ENCODE measurements at places on chromosomes 7 and 10.

DNA sequence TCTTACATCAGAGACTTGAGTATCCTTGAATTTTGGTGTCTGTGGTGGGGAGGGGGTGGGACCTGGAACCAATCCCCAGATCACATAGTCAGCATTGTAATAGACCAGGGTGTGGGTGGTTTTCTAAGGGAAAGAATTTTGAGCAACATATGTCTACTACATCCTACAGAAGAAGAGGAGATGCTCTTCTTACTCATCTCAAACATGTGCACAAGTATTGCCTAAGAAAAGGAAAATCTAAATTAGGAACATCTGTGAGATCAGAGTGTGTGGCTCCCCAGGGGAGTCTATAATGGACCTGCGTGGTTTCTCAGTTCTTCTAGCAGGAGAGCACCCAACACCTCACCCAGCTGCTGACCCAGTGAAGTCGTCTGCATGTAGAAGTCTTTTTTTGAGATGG is 148.8 kb downstream of the CCDC3 start:
- no peak overlapping the region for H3K27ac ChIP-seq
- no peak overlapping the region for H3K4me3 ChIP-seq
- no peak for DNase-seq
- H3K4me1 ChIP-seq, result peaks cover 11% of the 10 kb centered on the region
- no peaks in the 10 kb centered on the region for H3K36me3 ChIP-seq
- H3K27me3 ChIP-seq, result peaks cover 20% of the 10 kb centered on the region

GRCh38 chr7:3112479-3113134 is 68.9 kb upstream of the CARD11 start:
- no peak for DNase-seq
- peak overlapping the region; percentile 39 for H3K27ac ChIP-seq
- H3K4me3 ChIP-seq, result no peak overlapping the region
- H3K36me3 ChIP-seq, result no peaks in the 10 kb centered on the region
- H3K4me1 ChIP-seq, result peaks cover 23% of the 10 kb centered on the region

DNA sequence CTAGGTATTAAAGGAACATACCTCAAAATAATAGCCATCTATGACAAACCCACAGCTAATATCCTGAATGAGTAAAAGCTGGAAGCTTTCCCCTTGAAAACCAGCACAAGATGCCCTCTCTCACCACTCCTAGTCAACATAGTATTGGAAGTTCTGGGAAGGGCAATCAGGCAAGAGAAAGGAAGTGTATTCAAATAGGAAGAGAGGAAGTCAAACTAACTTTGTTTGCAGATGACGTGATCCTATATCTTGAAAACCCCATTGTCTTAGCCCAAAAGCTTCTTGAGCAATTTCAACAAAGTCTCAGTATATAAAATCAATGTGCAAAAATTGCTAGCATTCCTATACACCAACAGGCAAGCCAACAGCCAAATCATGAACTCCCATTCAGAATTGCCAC is 131.3 kb downstream of the FANK1 start:
- H3K36me3 ChIP-seq, result peaks cover 8% of the 10 kb centered on the region
- no peaks in the 10 kb centered on the region for H3K4me1 ChIP-seq
- peaks cover 25% of the 10 kb centered on the region for H3K27me3 ChIP-seq
- no peak overlapping the region for H3K27ac ChIP-seq
- no peak for DNase-seq
- H3K4me3 ChIP-seq, result no peak overlapping the region

DNA sequence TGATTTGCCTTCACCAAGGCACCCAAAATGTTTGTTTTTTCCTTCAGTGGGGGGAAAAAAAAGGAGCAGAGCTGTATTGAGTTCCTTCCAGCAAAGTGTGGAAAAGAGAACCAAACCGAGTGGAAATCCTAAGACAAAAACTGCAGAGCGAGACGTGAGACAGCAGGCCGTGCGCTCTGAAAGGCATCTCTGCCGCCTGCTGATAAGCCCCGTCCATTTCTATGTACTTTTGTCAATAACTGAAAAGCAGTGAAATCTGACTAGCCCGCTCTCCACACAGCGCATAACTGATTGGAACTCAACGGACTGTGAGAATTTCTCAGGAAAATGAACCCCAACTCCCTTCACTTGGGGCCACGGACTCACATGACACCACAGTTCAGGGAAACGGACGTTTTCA is 83.2 kb downstream of the COBL start:
- peaks cover 8% of the 10 kb centered on the region for H3K27me3 ChIP-seq
- H3K27ac ChIP-seq, result no peak overlapping the region
- H3K36me3 ChIP-seq, result no peaks in the 10 kb centered on the region
- DNase-seq, result no peak
- no peaks in the 10 kb centered on the region for H3K4me1 ChIP-seq
- no peak overlapping the region for H3K4me3 ChIP-seq

GRCh38 chr7:26363465-26363864 is 71.8 kb downstream of the SNX10 start:
- H3K4me1 ChIP-seq, result peaks cover 13% of the 10 kb centered on the region
- DNase-seq, result no peak
- H3K36me3 ChIP-seq, result peaks cover 13% of the 10 kb centered on the region
- H3K27ac ChIP-seq, result no peak overlapping the region
- no peak overlapping the region for H3K4me3 ChIP-seq

DNA sequence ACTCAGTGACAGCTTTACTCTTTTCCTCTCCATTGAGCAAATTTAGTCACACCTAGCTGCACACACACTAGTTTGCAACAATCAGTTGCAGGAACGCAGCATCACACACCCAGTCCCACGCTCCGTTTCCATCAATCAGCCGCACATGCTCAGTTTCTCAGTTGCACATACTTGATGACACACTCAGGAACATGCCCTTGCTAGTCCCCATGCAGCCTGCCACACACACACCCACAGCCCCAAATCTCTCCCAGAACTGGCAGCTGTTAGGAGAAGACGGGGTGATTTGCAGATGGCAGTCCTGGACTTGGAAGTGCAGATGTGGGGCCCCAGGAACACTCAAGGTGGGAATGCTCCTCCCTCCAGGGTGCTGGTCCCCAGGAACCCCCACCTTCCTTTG is 7.7 kb downstream of the LBX1 start:
- H3K4me3 ChIP-seq, result no peak overlapping the region
- H3K27ac ChIP-seq, result no peak overlapping the region
- H3K36me3 ChIP-seq, result peaks cover under 1% of the 10 kb centered on the region
- DNase-seq, result no peak
- H3K27me3 ChIP-seq, result peaks cover 86% of the 10 kb centered on the region
- H3K4me1 ChIP-seq, result peaks cover 44% of the 10 kb centered on the region

DNA sequence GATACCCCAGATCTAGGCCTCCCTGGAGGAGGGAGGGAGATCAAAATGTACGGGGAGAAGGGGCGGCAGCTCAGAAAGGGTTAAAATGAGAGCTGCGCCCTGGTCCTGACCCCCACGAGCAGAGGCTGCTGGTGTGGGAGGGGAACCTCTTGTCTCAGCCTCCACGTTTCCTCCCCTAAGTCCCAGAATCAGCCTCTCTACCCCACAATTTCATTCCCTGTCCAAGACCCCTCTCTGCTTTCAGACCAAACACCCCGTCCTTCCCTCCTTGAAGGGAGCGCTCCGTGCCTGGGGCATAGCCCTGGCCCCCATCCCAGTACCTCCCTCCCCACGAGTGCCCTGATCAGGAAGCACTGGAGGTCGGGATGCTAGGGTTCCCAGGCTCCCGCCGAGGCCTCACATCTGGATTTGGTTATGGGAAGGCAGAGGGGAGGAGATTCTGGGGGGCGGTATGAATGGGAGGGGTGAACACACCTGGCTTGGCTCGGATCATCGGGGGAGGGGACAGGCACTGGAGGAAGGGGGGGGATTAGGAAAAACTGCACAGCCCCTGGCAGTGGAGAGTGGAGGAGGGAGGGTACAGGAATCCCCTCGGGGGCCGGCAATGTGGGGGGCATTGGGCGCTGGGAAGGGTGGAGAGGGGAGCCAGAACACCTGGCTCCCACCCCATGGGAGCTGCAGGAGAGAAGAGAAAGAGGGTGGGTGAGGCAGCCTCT is 2.7 kb downstream of the EPHB4 start:
- no peak for DNase-seq
- H3K4me1 ChIP-seq, result peaks cover 21% of the 10 kb centered on the region
- H3K27ac ChIP-seq, result no peak overlapping the region
- H3K36me3 ChIP-seq, result peaks cover 4% of the 10 kb centered on the region
- no peak overlapping the region for H3K4me3 ChIP-seq

GRCh38 chr7:157638563-157638962 is 301.8 kb downstream of the DNAJB6 start:
- no peak overlapping the region for H3K4me3 ChIP-seq
- DNase-seq, result no peak
- H3K27ac ChIP-seq, result no peak overlapping the region
- peaks cover 2% of the 10 kb centered on the region for H3K36me3 ChIP-seq

- H3K36me3 ChIP-seq, result no peaks in the 10 kb centered on the region
- no peak for DNase-seq
- no peak overlapping the region for H3K27ac ChIP-seq
- H3K27me3 ChIP-seq, result no peaks in the 10 kb centered on the region
- peaks cover 2% of the 10 kb centered on the region for H3K4me1 ChIP-seq
Measured at GRCh38 chr10:13758312-13758711, 171.5 kb downstream of the PRPF18 start.

DNA sequence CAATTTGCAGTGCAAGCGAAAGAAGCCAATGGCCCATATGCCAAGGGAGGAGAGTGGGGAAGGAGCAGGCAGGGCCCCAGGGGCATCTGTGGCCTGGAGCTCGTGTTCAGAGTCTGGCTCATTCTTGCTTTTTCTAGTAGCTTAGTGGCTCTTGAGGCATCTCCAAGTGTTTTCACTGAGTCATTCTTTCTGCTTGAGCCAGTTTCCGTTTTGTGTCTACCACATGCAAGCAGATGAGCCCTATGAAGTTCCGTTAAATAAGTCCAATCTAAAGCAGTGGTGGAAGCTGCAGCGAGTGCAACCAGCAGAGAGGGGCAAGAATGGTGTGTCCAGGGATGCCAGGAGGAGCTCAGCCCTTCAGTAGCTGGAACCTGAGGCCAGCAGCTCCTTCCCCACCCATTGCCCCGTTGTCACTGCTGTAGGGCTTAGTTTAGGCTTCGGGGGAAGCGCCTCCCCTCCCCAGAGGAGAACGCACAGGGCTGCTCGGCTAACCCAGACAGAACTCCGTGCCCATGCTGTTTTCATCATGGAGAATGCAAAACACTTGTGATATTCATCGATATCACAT is 57.4 kb upstream of the EBF3 start:
- H3K36me3 ChIP-seq, result no peaks in the 10 kb centered on the region
- H3K27me3 ChIP-seq, result peaks cover 5% of the 10 kb centered on the region
- no peak overlapping the region for H3K27ac ChIP-seq
- H3K4me3 ChIP-seq, result no peak overlapping the region
- no peak for DNase-seq
- no peaks in the 10 kb centered on the region for H3K4me1 ChIP-seq

GRCh38 chr10:105042906-105043552 is 401.9 kb downstream of the SORCS3 start:
- H3K36me3 ChIP-seq, result no peaks in the 10 kb centered on the region
- no peaks in the 10 kb centered on the region for H3K27me3 ChIP-seq
- no peak for DNase-seq
- no peaks in the 10 kb centered on the region for H3K4me1 ChIP-seq

DNA sequence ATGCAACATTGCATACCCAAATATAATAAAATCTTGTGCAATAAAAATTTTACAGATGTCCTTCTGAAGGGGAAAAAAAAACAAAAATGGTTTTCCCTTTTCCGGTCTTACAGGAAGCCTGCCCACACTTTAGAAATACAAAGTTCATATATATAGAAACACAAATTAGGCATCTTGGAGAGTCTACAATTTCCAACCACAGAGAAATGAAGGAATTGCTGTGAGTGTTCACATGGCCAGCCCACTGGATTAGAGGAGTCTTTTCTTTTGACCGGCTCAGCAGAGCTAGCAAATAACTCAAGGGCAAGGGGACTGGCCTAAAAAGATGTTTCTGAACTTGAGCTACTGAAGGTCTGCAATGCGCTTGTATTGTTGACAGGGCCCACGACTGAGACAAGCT is 92.4 kb downstream of the GLI3 start:
- peaks cover 18% of the 10 kb centered on the region for H3K27me3 ChIP-seq
- H3K4me3 ChIP-seq, result no peak overlapping the region
- no peak overlapping the region for H3K27ac ChIP-seq
- no peaks in the 10 kb centered on the region for H3K36me3 ChIP-seq

DNA sequence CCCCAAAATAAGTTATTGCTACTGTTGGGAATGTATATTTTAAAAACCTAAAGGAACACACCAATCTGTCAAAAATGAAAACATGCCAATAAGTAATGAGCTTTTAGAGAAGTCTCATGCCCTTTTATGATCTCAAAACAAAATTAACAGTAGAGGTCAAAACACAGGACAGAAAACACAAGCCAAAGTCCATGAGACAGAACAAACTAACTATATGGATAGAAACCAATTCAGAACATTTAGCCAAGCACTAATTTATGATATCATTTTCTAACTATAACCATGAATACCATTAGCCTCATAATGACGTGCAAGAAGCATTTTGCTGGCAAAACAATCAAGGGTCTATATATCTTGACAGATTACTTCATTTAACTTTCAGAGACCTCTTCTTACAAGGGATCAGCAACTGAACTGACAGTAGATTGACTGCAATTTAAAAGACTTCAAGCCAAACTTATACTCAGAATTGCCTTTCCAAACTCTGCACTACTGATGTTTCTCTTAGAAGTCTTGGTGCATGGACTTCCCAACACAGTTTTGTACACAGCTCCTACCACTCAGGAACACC is 200.9 kb downstream of the DOCK4 start:
- no peak overlapping the region for H3K27ac ChIP-seq
- peaks cover 3% of the 10 kb centered on the region for H3K27me3 ChIP-seq
- DNase-seq, result no peak
- H3K4me1 ChIP-seq, result no peaks in the 10 kb centered on the region

DNA sequence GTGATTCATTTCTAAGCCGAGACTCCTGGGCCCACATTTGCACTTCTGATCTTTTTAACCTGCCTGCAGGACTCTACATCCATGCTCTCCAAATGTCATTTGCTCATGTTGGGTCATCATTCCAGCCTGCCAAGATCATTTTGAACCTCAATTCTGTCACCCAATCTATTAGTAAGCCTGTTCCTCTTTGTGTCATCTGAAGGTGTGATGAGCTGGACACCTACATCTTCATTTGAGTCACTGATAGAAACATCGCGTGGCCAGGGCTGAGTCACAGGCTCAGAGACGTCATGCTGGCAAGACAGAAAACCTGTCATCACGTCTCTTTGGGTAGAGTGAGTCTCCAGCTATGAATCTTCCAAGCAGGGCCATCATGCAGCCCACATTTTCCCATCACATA is 65.3 kb upstream of the SLF2 start:
- H3K27ac ChIP-seq, result no peak overlapping the region
- no peaks in the 10 kb centered on the region for H3K4me1 ChIP-seq
- no peaks in the 10 kb centered on the region for H3K36me3 ChIP-seq
- peaks cover 49% of the 10 kb centered on the region for H3K27me3 ChIP-seq
- H3K4me3 ChIP-seq, result no peak overlapping the region

- peaks cover 2% of the 10 kb centered on the region for H3K36me3 ChIP-seq
- no peak for DNase-seq
- no peak overlapping the region for H3K4me3 ChIP-seq
- H3K4me1 ChIP-seq, result no peaks in the 10 kb centered on the region
- peaks cover 29% of the 10 kb centered on the region for H3K27me3 ChIP-seq
- H3K27ac ChIP-seq, result no peak overlapping the region
Measured at GRCh38 chr7:35286422-35286821, 32.5 kb upstream of the TBX20 start.
